Cardiac fibroblast (primary cell): ENCODE measurements at places on chromosomes 6 and 20.

GRCh38 chr6:24963887-24964570 is 28.3 kb upstream of the RIPOR2 start:
- no peak for DNase-seq

GRCh38 chr6:76982476-76983199 is 480.7 kb downstream of the HTR1B start:
- no peak for DNase-seq

DNA sequence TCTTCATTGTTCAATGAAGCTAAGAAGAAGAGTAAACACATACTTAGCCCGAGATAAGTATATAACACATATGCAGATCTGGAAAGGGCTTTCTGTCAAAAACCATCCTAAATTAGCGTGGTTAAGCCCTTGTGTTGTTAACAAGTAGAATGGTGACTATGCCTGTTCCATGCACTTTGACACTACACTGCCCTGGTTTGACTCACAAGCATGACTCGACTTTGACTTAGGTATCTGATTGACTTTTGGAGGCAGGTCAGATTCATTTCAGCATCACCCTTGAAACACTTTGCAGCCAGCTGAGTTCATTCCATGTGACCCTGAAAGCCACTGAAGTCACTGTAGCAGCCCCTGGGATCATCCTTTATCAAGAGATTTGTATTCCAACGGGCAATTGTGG is 239.8 kb downstream of the TBX18 start:
- no peak for DNase-seq

- no peak for DNase-seq
Measured at GRCh38 chr20:17141568-17141967, 85.3 kb upstream of the PCSK2 start.

GRCh38 chr6:34512738-34513115 is 43.4 kb downstream of the SPDEF start:
- no peak for DNase-seq

DNA sequence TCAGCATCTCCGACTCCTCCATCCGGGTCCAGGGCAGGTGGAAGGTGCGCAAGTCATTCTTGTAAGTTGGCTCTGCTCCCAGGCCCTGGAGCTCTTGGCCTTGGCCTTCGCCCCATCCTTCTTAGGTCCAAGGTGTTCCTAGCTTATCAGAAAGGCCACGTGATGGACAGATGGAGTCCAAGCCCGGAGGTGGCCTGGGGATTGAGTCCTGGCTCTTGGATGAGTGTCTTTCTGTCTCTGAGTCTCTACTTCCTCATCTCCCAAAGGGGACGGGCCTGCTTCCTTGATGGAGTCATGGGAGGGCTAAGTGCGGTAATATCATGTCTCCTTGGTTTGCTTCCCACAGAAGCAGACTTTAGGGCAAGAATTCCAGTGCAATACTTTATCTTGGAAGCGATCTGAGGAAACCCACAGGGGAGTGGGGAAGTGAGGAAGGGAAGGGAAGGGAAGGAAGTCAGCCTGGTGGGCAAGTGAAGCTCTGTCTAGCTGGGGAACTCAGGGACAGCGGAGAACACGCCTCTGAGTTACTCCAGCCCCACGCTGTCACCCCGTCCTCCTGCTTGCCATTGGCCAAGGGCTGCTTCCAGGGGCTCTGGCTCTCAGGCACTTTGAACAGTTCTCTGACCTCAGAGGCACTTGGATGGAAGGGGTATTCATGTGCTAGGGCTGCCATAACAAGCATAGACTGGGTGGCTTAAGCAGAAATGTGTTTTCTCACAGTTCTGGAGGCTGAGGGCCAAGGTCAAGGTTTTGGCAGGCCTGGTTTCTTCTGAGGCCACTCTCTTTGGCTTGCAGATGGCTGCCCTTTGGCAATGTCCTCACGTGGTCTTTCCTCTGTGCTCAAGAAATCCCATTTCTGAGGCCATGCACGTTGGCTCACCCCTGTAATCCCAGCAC is 4.8 kb downstream of the LBP start:
- DNase-seq = no peak

DNA sequence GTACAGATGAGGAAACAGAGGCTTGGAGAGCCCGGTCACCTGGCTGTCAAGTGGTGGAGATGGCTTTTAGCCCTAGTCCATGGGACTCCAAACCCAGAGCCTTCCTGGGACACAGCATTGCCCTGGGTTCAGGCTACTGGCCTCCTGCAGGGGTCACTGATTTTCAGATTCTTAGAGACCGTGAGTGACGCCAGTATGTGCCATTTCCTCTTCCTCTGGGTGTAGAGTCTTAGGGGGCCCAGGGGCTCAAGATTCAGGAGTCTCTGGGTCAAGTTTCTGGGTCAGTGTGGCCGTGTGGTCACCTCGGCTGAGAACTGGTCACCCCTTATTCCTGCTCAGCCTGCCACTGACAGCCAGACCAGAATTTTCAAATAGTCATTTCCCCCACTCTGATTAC is 574 bp downstream of the ARHGAP40 start:
- no peak for DNase-seq
